ENCODE measurements at places on chromosomes 11 and 22.

GRCh38 chr22:35205961-35206360 lies 51.3 kb upstream of the HMGXB4 start:
- no peak for DNase-seq

- DNase-seq, result no peak
These were observed 3.8 kb upstream of the SMCO4 start for GRCh38 chr11:93547028-93547427.

DNA sequence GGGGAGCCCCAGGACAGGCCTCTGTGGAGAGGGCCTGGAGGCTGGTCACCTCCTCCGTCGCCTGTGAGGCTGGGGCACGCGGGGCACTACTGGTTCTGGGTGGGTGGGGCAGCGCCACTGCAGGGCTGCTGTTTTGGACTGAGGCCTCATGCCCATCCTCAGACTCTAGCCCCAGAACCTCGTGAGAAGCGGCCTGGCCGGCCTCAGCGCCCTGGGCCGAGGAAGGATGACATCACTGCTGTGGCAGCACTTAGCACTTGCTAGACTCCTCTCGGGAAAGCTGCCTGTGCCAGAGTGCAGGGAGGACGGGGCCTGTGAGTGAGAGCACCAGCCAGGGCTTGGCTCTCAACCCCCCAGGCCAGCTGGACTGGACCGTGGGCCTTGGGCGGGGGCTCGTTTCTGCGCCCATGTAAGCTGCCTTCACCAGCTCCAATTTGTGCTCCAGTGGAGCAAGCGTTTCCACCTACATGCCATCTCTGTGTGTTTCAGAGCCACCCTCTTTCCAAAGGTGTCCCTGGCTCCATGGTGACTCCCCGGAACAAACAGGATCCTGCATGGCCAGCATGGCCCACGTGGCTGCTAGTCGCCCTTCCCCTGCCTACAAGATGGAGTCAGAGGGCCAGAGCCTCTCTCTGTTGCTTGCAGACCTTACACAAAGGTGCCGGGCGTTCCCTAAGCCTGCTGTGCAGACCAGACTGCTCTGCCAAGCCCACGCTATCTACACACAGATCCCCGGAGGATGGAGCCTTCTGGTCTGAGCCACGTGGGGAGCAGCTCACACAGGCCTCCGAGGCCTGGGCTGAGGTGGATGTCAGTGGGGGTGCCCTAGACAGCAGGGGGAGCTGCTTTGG lies 102.9 kb downstream of the CTTN start:
- DNase-seq, result no peak

GRCh38 chr22:38196791-38197419 lies 4.9 kb upstream of the MAFF start:
- no peak for DNase-seq

DNA sequence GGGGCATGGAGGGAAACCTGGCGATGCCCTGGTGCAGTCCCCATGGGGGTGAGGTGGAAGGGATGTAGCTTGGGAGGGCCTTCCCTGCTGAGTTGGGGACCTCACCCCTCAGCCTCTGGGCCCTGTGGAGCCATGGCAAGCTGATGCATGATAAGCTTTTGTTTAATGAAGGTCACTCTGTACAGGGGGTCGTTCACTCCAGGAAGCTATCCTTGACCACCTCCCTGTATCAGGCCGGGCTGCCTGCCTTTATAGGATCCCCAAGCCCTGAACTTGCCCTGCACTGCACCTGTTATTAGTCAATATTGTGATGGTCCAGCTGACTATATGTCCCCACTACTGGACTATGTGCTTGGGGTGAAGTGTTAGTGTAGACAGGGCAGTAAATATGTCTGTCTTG lies 49.7 kb upstream of the MYEOV start:
- no peak for DNase-seq

- DNase-seq, result no peak
These were observed 217.2 kb upstream of the CADM1 start for GRCh38 chr11:115721296-115721995.

DNA sequence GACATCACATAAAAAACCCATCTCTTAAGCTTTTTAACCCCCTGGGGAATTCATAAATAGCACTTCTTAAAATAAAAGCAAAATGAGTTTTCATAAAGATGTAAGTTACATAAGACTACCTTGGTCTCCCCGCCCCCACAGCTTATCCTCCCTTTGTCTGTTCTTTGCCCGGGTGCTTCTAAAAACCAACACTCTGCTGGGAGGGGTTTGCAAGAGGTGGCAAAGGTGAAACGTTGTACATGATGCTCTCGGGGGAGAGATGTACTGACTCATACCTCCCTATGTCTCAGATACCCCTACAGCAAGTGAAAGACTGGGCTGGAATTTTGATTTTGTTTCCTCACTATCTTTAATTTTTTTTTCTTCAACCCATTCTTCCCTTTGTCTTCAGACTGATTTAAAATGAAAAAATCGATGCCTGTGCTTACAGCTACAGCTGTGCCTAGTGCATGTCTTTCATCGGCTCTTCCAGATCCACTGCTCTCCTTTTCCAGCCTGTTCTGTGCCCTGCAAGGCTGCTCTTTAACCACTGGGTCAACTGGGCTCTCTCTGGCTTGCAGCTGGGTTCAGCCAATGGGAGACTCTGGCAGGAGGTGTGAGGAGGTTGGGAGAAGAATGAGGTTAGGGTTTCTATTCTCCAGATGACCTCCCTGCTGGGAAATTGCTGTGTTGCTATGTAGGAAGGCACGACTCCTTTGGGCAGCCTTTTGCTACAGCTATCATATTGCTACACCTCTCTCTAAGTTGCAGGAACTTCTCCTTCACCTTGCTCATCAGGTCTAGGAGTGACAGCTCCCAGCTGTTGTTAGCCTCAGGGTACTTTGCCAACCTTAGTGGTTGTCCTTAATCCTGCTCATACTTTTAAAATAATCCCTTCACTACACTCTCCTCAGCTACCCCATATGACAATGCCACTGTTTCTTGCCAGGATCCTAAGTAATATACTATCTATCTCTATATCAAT lies 266.5 kb downstream of the TENM4 start:
- no peak for DNase-seq

- no peak for DNase-seq
These were observed 5.2 kb downstream of the IRAG1 start for GRCh38 chr11:10688401-10688800.

GRCh38 chr11:102577723-102578122 lies 47.2 kb upstream of the MMP7 start:
- no peak for DNase-seq

- DNase-seq, result no peak
These were observed at the start of gene SULT4A1 for GRCh38 chr22:43862074-43862881. Gene SULT4A1 (minus strand): TSS chr22:43862513. CDS start chr22:43862382, 131 bp downstream.

GRCh38 chr11:16242806-16243205 lies 113.5 kb downstream of the SOX6 start:
- no peak for DNase-seq

DNA sequence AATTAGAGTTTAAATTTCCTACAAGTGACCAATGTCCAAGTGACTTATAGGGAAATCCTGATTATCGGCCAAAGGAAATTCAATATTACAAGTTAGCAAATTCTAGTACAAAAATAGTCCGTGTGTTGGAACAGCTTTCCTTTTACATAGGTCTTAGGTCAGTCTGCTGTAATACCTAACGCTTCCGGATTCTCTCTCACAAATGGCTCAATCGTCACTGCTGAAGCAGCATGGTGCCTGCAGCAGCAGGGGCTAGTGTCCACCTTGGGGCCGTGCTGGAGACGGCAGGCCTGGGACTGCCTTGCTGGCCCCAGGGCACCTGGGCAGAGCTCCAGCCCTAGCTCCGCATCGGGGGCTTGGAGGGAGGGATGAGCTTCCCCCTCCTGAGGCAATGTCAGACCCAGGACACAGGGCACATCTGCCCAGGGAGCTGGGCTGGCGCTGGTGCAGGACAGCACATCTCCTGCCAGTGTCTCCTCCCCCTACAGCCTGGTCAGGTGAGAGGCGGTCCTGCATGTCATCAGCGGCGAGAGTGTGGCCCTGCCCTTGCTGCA lies 39.4 kb upstream of the CLTCL1 start:
- DNase-seq, result no peak
